Activated CD8-positive, alpha-beta memory T cell treated with anti-CD3 and anti-CD28 coated beads for 1 hour (primary cell): ENCODE measurements at places on chromosomes 5 and 9.

DNA sequence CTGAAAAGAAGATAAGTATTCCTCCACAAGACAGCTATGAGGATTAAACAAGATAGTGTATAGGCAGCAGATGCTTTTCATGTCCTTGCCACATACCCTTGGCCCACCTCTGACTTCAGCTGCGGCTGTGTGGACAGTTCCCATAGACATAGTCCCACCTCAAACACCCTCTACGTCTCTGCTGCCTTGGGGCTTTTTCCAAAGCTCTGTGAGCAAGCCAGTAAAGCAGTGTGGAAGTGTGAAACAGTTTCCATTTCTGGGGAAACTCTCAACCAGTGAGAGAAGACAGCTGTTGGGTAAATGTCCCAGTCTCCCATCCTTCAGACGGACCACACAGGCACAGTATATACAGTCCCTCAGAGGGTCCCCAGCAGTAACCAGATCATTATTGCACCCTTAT lies 125.5 kb downstream of the CDK5RAP2 start:
- DNase-seq: no peak

DNA sequence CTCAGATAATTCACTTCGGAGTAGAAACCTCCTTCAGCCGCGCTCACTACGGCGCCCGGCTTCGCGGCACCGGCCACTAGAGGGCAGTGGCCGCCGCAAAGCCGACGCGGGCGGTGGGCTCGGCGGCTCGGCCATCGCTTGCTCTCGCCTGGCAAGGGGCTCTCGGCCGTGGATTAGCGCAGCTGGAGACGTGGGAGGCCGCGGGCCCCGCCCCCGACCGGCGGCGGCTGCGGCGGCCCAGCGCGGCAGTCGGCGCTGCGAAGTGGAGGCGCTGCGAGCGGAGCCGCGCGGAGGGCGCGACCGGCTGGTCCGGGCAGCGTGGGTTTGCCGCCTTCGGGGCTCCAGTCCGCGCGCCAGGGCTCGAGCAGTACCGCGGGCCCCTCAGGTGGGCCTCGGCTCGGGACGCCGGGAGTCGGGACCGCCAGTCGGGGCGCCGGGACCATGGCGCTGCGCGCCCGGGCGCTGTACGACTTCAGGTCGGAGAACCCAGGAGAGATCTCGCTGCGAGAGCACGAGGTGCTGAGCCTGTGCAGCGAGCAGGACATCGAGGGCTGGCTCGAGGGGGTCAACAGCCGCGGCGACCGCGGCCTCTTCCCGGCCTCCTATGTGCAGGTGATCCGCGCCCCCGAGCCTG lies at the start of gene SNX18:
TSS of gene SNX18 (plus strand) at position 248 of the 634 bp plus-strand sequence. CDS start at position 442, 194 bp downstream.
- DNase-seq: peak; percentile 79

- no peak for DNase-seq
Measured at GRCh38 chr9:79768194-79768593, 196.4 kb downstream of the TLE4 start.

GRCh38 chr5:143229896-143230675 lies 173.4 kb downstream of the NR3C1 start:
- DNase-seq: no peak

GRCh38 chr5:12292610-12293204 lies 388.5 kb upstream of the CTNND2 start:
- DNase-seq: no peak

DNA sequence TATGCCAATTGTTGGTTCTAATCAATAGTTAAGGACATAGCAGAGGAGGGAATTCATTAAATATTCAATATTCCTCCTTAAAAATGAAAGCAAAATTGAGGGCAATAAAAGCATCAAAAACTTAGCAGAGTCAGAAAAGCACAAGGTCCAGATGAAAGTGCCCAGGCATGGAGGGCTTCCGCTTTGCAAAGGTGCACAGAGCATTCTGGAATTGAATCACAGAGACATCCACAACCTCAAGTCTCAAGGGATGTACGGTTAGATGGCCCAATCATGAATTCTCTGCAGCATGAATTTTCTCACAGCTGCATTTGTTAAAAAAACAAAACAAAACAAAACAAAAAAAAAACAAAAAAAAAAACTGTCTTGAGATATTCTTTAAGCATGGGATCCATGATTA lies 253.7 kb downstream of the SPOCK1 start:
- no peak for DNase-seq

- DNase-seq: no peak
Measured at GRCh38 chr5:74442466-74442865, 198.1 kb downstream of the ENC1 start.

DNA sequence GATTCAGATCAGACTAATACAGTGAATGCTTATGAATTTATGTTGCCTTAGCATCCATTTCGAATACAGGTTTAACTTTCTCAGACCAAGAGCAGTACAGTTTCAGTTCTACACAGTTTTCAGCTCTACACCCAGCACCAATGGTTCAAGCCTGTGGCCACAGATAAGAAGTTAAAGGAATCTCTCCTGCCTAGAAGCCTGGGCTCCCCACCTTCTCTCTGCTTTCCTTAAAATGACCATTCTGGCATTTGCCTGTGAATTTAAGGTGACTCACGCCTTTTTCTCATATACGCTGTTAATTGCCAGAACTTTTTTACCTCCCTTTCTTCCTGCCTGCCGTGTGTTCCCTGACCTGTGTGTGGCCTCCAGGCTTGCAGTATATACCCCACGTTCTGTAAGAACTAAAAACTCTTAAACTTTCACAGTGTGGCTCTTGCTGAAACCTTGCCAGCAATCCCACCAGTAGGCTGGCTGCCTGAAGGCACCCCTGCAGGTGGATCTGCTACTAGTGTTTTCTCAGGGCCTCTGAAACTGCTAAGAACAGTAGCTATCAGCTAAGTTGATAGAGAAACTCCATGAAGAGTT lies 692.8 kb upstream of the CDH18 start:
- DNase-seq: no peak

DNA sequence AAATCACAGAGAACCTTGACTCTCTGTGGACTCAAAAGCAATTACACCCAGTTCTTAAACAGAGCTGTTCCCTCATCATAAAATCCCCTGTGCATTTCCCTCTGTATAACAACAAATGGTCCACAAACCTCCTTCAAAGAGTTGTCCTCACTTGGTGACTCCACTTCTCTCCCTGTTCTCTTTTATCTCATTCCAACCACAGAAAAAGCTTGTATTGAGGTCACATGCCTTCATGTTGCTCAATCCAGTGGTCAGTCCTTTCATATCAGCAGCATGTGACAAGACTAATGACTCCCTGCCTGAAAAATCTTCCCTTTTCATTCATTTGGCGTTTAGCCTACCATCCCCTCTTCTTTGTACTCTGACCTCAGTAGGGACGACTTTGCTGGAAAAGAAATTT lies 158.0 kb downstream of the DEPDC1B start:
- DNase-seq: no peak
